ENCODE measurements at places on chromosomes 11 and 22. TPM values are rescaled to one million over a fixed set of nuclear protein-coding genes. Genes with fewer than 3 reads are reported as not detected.

DNA sequence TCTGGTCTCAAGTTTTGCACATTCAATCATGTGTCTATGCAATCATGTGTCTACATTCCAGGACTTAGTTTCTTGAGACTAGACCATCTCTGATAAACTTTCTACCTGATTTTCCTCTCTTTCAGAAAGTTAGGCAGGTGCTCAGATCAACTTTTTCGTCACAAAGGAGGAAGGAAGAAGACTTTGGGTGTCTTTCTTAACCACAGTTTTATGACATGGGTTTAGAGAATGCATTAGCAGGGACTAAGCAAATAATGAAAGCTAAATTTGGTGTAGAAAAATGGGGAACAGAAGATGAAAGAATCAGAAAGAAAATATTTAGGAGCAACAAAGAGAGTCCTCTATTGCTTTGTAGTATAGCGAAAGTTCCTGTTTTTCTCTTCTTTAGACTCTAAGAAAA lies 7.7 kb upstream of the GLYATL1B start:
- no peak for DNase-seq

- DNase-seq, result peak; percentile 69
Observed at GRCh38 chr11:2724653-2725367, 25.0 kb upstream of the KCNQ1OT1 start.

DNA sequence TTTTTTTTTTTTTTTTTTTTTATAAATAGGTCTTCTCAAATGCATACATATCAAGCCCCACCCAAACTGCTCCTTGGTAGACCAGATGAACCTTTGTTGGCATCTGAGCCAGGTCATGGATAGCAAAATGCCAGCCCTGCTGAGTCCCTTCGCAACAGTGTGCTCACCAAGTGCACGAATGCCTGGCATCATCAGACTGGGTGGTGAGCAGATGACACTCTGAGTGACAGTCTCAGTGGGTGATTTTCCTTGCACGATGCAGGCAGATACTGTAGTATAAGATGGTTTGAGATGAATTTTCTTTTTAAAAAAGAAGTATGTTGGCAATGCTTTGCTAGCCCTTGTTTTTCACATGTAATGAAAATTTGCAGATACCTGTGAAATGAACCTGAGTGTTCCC lies 74.0 kb downstream of the RCN1 start:
- DNase-seq, result no peak

DNA sequence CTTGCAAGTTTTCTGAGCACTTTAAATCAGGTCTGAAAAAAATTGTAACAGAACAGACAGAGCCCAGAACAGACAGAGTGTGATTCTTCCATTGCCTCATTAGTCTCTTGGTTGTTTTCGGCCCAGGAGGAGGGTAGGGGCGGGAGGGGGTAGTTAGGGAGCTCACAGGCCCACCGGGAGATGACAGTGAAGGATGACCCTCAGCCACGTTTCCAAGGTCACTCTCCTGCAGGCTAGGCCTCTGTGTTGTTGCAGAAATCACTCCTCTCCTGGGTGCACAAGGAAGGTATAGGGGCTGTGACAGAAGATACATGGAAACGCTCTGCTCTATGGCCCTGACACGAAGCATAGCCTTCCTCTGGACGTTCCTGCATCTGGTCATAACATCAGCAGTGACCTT lies 69.3 kb downstream of the ABTB2 start:
- no peak for DNase-seq

DNA sequence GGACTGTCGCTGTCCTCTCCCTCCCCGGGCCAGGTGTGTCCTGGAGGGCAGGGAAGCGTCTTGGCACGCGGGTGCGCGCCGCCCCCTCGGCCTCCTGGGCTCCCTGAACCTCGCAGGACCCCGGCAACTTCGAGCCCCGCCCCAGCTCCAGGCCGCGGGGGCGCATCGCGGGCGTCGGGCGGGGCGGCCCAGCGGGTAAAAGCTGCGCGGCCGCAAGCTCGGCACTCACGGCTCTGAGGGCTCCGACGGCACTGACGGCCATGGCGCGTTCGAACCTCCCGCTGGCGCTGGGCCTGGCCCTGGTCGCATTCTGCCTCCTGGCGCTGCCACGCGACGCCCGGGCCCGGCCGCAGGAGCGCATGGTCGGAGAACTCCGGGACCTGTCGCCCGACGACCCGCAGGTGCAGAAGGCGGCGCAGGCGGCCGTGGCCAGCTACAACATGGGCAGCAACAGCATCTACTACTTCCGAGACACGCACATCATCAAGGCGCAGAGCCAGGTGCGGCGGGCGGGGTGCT lies at the start of gene CST6:
CST6 (plus strand) TSS at position 224 of the 519 bp plus-strand sequence; CDS start at position 261, 37 bp downstream.
- no peak for DNase-seq

DNA sequence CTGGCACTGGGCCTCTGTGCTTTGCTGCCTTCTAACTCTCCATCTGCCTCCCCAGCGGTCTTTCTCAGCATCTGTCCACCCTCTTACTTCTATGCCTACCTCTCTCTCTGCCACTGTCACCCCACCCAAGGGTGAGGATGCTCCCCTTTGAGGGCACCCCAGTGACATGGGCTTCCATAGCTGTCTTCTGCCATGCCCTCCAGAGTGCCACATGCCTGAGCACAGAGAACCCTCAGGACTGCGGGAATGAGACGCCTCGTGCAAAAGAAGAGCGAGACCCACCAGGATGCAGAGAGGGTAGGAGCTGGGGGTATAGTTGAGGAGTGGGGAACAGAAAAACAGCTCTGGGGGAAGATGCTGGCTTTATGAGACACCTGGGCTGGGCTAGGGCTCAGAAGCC lies 64.3 kb downstream of the BTG4 start:
- DNase-seq, result no peak

- no peak for DNase-seq
Observed at GRCh38 chr22:42860968-42861367, 3.9 kb upstream of the ARFGAP3 start.

DNA sequence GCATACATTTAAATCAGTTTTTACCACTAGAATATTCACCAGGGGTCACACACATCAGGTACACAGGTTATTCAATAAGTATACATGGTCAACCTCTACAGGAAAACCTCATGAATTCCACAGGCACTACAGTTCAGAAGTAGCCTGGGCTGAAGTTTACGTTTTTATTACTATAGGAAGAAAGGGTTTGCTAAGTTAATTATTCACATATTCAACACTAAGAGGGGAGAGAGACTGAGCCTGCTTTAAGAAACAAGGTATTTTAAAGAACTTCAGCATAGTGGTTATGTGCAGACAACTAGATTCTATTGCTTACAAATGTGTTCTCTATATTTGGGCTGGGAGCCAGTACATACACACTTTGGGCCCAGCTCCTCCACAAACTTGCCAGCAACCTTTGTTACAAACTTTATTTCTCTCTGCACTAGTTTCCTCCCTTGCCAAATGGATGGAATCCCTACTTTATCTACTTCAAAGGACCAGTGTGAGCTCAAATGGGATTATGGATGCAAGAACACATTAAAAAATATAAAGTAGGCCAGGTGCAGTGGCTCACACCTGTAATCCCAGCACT lies 31.9 kb downstream of the IL18BP start:
- no peak for DNase-seq

- DNase-seq, result no peak
Observed at GRCh38 chr11:66432597-66432996, 6.1 kb downstream of the MRPL11 start.

DNA sequence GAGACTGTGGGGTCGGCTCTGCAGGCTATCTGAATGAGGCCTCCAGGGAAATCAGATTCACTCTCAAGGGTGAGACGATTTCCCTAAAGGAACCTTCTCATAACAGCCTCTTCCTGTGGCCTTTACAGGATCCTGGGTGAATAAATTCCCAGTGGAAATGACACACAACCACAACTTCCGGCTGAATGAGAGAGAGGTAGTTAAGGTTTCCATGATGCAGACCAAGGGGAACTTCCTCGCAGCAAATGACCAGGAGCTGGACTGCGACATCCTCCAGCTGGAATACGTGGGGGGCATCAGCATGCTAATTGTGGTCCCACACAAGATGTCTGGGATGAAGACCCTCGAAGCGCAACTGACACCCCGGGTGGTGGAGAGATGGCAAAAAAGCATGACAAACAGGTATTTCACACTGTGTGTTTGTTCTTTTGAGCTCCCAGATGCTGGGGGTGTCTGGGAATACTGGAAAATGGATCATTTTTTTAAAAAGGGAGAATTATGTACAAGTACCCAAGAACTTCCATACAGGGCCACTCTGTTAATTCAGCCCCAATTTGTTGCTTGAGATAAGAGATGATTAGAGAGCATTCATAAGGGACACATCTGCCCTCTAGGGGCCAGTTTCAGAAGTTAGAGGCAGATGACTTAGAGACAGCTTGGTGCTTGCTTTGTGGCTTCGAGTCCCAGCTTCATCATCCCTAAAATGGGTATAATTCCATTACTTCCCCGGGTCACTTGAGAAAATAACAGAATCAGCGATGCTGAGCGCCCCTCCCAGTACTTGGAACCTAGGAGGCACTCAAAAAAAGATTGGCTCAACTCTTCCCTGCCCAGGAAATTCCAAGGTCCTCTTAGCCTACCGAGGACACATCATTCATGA lies 10.2 kb downstream of the SERPIND1 start:
- peak; percentile 21 for DNase-seq

DNA sequence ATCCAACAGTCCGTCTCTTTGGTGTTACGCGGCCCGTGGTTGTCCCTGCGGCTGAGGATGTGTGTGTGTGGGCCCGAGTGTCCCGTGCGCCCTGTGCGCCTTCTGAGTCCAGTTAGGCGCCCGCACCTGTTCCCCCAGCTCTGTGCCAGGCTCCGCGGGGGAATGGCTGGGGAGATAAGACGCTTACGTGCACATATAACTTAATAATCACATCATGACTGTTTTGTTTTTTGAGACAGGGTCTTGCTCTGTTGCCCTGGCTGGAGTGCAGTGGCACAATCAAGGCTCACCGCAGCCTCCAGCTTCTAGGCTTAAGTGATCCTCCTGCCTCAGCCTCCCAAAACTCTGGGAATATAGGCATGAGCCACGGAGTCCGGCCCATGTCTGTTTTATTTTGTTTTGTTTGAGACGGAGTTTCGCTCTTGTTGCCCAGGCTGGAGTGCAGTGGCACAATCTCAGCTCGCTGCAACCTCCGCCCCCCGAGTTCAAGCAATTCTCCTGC lies 817 bp downstream of the ARL2 start:
- no peak for DNase-seq

- DNase-seq, result no peak
Observed at GRCh38 chr11:3707176-3707575, 36.0 kb upstream of the CHRNA10 start.

DNA sequence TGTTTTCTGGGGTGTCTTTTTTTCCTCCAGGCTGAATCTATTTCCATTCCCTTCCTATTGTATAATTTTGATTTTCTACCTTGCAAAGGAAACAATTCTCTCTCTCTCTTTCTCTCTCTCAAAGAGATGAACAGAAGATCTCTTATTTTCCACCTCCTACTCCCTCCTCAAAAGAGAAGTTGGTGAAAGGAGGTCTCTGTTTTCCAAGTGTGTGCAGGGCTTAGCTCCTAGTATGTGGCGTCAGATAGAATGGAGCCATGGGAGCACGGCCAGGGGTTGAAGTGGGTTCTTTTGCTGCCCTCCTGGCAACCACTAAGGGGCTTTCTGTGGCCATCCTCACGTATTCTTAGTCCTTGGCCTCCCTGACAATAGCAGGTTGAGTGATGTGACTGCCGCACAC lies 480 bp downstream of the TRIM34 start:
- DNase-seq, result peak; percentile 19

DNA sequence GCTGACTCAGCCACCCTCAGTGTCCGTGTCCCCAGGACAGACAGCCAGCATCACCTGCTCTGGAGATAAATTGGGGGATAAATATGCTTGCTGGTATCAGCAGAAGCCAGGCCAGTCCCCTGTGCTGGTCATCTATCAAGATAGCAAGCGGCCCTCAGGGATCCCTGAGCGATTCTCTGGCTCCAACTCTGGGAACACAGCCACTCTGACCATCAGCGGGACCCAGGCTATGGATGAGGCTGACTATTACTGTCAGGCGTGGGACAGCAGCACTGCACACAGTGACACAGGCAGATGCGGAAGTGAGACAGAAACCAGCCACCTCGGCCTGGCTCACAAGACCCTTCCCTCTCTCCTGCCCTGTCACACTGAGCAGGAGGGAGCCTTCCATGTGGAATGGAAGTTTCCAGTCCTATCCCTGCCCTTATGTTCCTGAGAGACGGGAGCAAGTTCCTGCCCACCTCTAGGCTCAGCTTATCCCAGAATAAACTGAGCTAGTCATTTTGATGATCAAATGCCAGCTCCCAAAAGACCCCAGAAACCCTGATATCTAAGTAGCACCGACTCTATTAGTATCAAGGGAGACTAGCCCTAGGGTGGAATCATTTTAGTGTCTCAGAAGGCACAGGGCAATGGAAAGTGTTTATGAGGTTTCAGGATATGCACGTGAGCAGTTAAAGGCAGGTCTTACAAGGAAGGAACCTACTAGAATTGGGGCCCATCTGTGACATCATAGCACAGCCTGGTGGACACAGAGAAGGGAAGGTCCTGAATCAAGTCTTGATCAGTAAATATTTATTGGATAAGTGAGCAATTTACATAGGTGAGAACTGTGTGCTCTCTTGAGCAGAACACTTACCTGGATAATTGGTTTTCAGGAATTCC lies 6.3 kb upstream of the IGLL5 start:
- DNase-seq, result no peak

DNA sequence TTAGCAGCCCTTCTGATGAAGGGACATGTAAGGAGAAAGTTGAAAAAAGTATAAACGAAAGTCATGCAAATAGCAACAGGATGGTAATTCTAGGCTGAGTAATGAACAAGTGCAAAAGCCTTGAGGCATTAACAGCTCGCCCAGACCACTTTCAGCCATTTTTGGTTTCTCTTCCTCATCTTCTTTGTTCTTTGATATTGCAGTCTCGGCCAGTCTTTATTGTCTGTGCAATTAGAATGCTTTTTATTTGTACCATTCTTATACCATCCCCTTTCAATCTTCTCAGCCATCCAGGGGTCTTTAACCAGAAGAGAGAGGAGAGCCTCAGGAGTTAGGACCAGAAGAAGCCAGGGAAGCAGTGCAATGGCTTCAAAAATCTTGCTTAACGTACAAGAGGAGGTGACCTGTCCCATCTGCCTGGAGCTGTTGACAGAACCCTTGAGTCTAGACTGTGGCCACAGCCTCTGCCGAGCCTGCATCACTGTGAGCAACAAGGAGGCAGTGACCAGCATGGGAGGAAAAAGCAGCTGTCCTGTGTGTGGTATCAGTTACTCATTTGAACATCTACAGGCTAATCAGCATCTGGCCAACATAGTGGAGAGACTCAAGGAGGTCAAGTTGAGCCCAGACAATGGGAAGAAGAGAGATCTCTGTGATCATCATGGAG lies 7.3 kb downstream of the TRIM34 start:
- no peak for DNase-seq

DNA sequence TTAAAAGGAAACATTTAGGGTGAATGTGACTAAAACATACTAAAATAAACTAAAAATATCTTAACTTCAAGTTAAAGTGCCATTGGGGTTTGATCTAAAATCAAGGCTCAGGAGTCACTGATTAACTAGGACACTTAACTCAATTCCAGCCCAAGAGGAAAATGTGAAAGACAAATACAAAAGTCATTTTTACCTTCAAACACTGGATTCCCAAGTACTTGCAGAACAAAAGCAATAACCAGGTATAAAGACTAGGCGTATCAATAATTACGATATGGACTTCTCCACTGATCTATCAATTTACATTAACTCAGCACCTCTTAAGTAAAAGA lies 15.6 kb downstream of the ALKBH8 start:
- DNase-seq, result peak; percentile 17

- no peak for DNase-seq
Observed at GRCh38 chr11:29518389-29519174, 498.2 kb downstream of the KCNA4 start.

The APOA1 gene
- total RNA-seq, result 1.2 TPM

The SYT7 gene
- 4.8 TPM for total RNA-seq

The LMNTD2 gene
- total RNA-seq, result 9.7 TPM

The APOBEC3H gene
- not detected for total RNA-seq

The MACROD1 gene
- 24.5 TPM for total RNA-seq

The SLC6A5 gene
- not detected for total RNA-seq

The ANO5 gene
- total RNA-seq, result 2.8 TPM
